ENCODE measurements at places on chromosomes 6 and 20.

- peak; percentile 30 for DNase-seq
These were observed 11.1 kb upstream of the ARFGEF2 start for GRCh38 chr20:48910347-48910781.

DNA sequence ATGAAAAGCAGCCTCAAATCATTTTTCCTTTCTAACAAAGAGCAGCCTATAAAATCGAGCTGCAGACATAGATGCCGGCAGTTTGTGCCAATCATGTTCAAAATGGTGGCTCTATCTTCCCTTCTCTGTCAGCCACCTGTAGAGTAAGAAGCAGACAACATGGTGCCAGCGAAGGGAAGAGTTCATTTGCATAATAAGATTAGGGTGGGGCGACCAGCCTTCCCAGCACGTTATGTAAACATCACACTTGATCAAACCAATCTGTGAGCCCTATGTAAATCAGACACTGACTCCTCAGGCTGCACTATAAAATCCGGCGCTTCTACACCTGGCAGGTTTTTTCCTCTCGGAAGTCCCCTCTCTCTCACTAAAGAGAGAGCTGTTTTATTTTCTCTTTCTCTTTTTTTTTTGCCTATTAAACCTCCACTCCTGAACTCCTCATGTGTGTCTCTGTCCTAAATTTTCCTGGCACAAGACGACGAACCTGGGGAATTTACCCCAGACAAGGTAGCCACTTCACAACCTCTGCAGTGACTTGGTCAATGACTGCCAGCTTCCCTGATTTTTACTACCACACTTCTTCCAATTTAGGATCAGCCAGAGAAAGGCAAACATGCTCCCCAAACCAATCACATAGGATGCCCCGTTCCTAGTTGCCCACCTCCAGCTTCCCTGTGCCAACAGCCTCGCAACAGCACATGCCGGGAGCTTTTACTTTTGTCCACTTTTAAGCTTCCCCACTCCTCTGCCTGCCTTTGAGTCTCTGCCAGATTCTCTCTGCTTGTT, 12.9 kb downstream of the TPMT start:
- DNase-seq = no peak

- no peak for DNase-seq
These were observed 118.6 kb downstream of the MAP3K4 start for GRCh38 chr6:161110028-161110779.

- DNase-seq = no peak
These were observed 1.4 kb downstream of the WFDC2 start for GRCh38 chr20:45470937-45471336.

GRCh38 chr6:80502871-80503270, 396.4 kb downstream of the BCKDHB start:
- no peak for DNase-seq

GRCh38 chr20:22762576-22763256, 178.3 kb upstream of the FOXA2 start:
- DNase-seq = no peak

Measured in sciatic nerve (tissue), 2 donors.